ENCODE measurements at places on chromosomes 2 and 18.

DNA sequence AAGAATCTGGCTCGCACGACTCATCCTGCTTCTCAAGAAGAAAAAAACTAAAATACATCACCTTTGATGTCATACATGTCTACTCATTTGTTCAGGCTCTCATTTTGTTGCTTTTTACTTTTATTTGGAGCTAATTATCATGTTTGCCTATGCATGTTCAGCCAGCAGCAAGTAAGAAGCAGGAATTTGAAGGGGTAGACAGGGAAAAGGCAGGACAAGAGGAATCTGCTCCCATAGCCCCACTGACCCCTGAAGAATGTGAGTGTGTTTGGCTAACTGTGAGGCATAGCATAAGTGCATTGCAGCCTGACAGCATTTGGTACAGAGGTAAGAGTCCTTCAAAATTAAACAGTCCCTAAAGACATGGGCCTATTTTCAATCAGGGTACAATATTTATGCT lies 72.7 kb downstream of the NYAP2 start:
- DNase-seq, result no peak

DNA sequence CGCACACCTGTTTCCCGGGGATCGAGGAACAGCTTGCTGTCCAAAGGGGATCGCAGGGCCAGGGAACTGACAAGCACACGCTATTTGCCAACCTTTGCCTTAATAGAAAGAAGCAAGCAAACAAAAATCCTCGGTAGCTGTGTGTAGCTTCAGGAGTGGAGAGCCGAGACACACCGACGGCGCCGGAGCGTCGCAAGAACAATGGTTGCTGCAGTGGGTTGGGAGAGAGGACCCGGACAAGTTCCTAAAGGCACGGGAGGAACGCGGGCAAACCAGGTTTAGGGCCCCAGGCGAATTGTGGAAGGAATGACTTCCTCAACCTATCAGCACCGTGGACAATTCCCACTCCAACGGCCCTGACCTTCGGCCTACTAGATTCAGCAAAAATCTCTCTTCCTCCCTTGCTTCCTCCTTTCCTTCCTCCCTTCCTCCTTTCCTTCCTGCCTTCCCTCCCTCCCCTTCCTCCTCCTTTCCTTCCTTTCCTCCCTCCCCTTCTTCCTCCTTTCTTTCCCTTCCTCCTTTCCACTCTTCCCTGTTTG lies 4.9 kb upstream of the NEUROD1 start:
- no peak for DNase-seq

DNA sequence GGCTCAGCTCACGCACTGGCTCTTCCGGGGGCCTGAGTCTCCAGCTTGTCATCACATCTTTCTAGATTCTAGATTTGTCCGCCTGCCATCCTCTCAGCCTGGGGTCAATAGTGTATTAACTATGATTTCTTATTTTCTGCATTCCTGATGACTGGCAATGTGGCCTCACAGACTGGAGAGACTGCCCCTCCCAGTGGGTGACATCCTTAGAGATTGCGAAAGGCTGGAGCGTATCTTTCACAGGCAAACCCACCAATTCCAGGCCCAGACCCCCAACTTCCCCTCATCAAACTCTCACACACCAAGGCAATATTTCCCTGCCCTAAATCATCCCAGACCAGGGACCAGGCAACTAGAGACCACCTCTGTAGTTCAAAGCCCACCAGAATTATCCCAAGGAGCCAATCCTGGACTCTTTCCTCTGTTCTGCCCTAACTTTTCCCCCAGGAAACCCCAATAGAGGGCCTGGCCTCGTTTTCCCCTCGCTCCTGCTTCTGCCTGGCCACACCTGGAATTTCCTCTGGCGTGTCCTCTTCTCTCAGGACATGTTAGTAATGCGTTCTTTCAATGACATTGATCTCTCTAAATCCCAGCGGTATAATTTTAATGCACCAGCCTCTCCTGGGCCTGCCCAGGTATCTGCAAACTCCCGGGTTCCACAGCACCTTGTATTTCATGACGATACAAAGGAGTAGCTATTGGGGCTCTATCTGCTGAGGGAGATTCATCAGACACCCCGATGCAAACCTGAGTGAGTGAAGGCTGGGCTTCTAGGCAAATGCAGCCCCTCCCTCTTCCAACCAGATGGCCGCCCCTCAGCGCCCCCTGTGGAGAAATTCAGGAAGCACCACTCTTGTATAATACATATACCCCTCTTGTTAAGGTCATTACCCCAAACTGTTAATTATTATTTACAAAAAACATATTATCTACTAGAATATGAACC lies 2.4 kb upstream of the KCNF1 start:
- DNase-seq, result no peak

DNA sequence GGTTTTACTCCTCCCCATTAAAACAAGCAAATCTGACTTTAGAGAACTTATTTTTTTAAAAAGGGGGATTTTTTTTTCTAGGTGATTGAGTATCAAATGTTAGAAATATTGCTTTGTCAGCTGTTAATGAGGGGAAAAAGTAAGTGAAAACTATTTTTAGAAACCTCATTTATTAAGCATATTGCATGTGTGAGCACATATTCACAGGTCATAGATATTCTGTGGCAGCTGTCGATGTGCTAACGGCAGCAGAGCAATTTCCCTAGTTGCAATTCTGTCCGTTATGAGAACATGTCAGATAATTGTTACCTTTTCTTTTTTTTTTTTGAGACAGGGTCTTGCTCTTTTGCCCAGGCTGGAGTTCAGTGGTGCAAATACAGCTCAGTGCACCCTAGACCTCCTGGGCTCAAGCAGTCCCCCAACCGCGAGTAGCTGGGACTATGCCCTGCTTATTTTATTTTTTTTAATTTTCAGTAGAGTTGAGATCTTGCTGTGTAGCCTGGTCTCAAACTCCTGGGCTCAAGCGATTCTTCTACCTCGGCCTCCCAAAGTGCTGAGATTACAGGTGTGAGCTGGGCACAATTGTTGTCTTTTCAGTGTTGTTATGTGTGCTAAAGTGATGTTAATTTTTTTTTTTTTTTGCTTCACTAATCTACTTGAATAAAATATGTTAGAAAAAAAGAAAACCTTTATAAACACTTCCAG lies 69.8 kb downstream of the MTA3 start:
- DNase-seq, result no peak

DNA sequence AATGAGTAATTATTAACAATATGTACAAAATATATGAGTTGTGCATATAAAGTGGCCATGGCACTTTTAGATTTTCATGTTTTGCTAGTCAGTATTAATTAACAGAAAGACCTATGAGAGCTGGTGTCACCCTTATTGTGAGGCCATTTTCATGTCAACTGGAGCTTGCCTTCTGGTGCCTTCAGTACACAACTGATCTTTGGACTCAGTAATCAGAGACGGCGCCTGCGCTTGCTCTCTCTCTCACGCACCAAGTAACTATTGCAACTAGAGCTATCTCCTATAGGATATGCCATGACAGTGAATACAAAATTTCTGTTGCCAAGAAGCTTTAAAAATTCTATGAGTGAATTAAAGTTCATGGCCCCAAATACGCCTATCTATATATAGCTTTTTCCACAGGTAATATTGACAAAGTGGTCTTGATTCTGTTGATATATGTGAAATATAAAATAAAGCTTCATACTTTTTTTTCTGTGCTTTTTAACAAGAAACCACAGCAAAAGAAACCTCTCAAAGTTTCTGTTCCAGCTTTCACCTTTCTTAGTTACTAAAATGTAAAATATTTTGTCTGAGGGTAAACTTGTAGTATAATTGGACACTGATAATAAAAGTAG lies 2.9 kb downstream of the SERTAD2 start:
- no peak for DNase-seq

DNA sequence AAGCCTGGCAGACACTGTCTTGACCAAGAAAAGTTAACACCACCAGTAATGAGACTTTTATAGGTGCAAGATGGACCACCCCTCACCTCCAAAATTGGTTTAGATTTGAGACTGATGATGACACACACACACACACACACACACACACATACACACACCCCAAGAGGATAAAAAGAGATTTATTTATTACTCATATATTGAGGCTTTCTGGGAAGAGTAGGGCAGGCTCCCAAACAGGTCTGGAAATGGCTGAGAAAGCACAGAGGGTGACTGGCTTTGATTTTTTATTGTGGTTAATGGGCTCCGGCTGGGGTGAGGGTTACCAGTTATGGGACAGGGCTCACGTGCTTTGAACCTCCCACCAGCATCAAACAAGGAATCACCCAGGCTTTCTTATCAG lies 54.2 kb upstream of the ADAM23 start:
- no peak for DNase-seq

GRCh38 chr18:61982475-61982874 lies 89.7 kb upstream of the RNF152 start:
- no peak for DNase-seq

All from NCI-H446 treated with DMSO at 0.1 percent for 48 hours (cell line).